ENCODE measurements at places on chromosomes 5 and 9. TPM values are rescaled to one million over a fixed set of nuclear protein-coding genes. Genes with fewer than 3 reads are reported as not detected.
A peak's percentile ranks its signal among the peaks of the same experiment; 100 is the strongest.

The TLR4 gene
- not detected for total RNA-seq

DNA sequence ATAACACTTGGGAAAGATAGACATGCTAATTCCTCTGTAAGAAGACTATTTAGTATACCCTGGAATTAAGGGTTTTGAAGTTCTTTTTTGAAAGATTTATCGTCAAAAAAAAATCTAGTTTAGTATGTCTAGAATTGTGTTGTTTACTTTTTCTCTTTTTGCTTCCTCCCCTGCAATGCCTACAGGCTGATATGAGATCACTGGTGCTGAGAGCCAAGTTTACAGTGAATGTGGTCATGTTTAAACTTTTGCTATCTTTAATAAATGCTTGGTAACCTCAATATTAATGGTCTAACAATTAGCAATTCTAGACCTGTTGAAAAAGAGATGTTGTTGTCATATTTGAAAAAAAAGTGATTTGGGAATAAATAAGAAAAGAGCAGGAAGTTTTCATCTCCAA is 86.1 kb downstream of the CWC27 start:
- DNase-seq = no peak

The C9orf50 gene
- total RNA-seq = 0.41 TPM

DNA sequence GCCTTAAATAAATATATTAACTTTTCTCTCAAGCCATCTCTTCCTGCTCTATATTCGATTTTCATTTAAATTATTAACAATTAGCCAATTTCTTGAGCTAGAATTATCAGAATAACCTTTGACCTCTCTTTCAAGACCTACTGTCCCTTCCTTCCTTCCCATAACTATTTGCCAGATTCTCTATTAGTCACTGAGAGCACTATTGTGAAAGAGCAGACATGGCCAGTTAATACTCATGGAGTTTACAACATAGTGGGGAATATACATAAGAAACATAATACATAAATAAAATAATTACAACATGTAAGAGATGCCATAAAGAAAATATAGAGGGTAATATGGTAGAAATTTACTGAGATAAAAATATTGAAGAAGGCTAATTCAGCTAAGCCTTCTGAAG is 72.1 kb upstream of the CHD1 start:
- no peak for DNase-seq

DNA sequence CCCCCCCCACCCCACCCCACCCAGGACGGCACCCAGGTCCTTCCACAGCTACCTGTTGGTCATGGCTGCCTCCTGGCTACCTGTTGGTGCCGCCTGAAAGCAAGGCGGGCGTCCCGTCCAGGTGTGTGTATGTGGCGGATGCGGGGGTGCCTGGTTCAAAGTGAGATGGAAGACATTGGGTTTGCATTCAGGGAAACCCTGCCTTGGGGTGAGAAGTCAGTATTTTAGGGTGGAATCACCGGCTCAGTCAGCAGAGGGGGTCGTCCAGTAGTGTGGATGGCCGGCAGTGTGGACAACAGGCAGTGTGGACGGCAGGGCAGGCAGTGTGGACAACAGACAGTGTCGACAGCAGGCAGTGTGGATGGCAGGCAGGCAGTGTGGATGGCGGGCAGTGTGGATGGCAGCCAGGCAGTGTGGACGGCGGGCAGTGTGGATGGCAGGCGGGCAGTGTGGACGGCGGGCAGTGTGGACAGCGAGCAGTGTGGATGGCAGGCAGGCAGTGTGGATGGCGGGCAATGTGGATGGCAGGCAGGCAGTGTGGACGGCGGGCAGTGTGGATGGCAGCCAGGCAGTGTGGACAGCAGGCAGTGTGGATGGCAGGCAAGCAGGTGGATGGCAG is 28.0 kb downstream of the NKD2 start:
- no peak for DNase-seq

DNA sequence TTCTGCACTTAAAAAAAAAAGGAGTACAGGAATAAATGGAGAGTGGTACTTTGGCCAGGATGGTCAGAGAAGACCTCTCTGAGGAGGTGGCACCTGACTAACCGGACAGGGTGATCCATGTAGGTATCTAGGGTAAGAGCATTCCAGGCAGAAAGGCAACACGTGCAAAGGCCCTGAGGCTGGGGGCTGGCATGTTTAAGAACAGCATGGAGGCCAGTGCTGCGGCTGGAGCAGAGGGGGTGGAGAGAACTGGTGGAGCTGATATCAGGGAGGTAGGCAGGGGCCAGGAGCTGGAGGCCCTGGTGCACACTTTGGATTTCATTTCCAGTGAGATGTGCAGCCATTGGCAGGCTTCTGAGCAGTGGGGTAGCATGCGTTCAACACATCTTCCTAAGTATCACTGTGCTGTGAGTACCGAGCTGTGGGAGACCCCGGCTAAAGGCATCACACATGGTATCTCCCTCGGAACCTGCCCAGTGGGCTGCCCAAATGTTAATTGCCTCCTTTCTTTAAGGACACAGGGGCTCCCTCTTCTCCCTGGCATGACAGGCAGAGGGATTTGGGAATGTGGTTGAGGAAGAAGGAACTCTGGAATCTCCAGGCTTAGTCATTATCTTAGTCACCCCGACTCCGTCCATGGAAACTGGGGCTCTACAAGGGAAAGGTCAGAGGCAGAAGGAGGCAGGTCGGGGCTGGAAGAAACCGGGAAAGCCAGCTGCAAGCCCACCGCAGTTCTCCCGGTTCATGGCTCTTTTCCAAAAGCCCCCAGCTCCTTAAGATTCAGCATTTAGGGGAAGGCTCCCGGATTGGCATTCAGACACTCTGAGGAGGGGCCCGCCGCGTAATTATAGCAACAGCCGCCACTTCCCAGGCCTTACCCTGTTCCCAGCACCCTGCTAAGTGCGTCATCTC is 18.6 kb downstream of the SLC6A7 start:
- DNase-seq = no peak

The PCDHB3 gene
- not detected for total RNA-seq

The TAS2R1 gene
- total RNA-seq = not detected

- DNase-seq = no peak
Measured at GRCh38 chr5:156815988-156816599, 34.0 kb upstream of the PPP1R2B start.

DNA sequence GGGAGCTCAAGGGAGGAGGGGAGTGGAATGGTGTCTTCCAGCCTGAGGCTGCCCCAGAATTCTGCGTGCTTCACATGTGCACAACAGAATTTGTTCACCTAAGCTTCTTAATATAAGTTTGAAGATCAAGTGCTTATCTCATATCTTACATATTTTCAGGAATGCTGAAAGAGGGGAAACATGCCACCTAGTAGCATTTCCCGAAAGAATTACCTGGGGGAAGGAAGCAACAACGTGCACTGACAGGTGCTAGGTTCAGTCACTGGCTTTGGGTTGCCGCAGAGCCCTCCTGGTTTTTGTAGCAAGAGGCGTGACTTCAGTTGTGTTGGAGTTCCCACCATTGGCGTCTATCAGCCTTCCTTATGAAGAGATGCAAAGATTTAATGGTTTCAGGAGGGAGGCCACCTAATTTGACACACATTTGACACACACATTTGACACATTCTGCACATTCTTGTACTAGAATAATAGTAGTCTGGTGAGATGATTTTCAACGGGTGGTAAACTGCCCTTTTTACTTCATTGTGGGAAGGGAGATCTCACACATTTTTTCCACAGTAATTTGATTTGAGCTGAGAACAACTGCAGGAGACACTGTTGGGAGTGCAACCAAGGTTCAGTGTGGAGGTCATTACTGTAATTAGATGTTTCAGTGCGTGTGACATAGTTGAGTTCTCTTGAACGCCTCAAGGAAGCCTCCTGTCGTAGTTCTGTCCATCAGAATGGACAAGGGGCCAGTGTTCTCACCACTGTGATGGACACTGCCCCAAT is 481.3 kb downstream of the CCDC171 start:
- DNase-seq = no peak

The NPR3 gene
- not detected for total RNA-seq

DNA sequence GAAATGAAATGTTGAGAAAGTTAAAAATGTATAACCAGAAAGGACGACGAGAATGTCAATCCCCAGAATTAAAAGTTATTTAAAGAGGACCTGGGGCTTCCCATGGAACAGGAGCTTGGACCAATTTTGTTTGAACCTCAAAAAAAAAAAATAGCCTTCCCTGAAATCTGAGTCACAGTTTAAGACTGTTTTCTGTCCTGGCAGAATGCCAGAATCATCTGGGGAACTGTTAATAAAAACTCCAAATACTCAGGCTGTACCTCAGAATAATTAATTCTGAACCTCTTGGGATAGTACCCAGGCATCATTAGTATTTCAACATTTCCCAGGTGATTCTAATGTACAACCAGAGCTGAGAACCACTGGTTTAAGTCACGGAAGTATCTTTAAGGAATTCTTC is 102.2 kb upstream of the SLCO6A1 start:
- no peak for DNase-seq

- DNase-seq = no peak
Measured at GRCh38 chr9:113492343-113493202, 29.0 kb downstream of the RGS3 start.

The HTR4 gene
- not detected for total RNA-seq

The CDKN2B-AS1 gene
- total RNA-seq = not detected

The EMB gene
- 49.4 TPM for total RNA-seq

The KIF20A gene
- total RNA-seq = 63.0 TPM

The C6 gene
- total RNA-seq = not detected

The SPAAR gene
- not detected for total RNA-seq

The SHB gene
- 1.7 TPM for total RNA-seq

- DNase-seq = no peak
Measured at GRCh38 chr5:125877248-125877647, 546.0 kb upstream of the GRAMD2B start.

- no peak for DNase-seq
Measured at GRCh38 chr9:75938946-75939345, 48.5 kb downstream of the PCSK5 start.

DNA sequence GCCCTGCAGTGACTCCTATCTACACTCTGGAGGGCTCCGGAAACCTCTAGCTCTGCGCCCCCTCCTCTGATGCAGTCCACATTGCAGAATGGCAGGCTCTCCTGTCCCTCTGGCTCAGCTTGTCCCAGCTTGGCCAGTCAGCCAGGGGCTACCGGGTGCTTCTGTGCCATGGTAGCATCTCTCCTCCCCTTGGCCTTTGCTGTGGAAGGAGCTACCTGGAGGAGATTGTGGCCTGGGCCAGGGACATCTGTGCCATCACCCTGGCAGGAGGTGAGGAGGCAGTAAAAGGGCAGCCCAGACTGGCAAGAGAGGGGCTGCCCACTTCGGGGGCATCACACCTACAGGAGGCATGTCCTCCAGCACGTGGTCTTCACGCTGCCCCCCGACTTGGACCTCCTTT is 38.1 kb upstream of the FCN1 start:
- peak; percentile 34 for DNase-seq

DNA sequence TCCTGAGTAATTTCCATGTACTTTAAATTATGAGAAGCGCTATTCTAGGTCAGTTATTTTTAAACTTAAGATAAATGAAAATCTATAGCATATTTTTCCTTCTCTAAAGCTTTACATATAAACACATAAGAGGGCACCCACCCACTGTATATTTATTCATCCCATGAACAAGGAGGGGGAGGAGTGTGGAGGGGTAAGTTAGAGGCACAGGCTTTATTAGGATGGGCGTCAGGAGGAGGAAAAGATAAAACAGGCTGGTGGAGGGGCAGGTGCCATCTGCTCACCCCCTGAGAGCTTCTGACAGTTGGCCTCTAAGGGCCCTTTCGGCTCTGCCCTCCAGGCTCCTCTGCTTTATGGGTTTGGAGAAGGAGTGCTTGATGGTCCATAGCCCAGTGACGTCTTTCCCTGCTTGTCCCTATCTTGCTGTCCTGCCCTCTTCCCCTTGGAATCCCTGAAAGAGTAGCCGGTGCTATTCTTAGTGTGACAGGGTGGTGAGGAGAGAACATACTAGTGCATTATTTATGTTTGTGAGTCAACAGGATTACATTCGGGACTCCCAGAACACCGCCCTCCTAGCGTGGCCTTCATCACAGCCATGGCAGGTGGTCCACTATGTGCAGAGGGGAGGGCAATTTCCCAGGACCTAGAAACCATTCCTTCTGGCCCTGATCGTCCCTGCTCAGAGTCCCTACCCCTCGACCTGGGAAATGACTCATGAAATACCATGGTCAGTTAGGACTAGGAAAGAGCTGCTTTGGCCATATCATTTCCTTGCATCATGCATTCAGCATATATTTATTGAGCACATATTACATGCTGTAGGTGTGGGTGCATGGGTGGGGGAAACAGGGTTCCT is 7.9 kb upstream of the SYNPO start:
- DNase-seq = no peak

The ECM2 gene
- total RNA-seq = not detected

The SRD5A1 gene
- 7.3 TPM for total RNA-seq

The SAXO1 gene
- 0.05 TPM for total RNA-seq

GRCh38 chr5:55338810-55339243 is 31.0 kb downstream of the MTREX start:
- DNase-seq = no peak

The SARDH gene
- total RNA-seq = 7.5 TPM
